ENCODE measurements at places on chromosomes 7 and 10. TPM values are rescaled to one million over a fixed set of nuclear protein-coding genes. Genes with fewer than 3 reads are reported as not detected.
A peak's percentile ranks its signal among the peaks of the same experiment; 100 is the strongest.

The RAMP3 gene
- total RNA-seq, result not detected

The NPSR1 gene
- total RNA-seq, result not detected

The ANXA8 gene
- 3.9 TPM for total RNA-seq

The PBLD gene
- 7.1 TPM for total RNA-seq

The NKX1-2 gene
- total RNA-seq, result not detected

The RARRES2 gene
- total RNA-seq, result 139 TPM

GRCh38 chr7:29975561-29975960 is 14.0 kb downstream of the SCRN1 start:
- DNase-seq, result no peak

- peak; percentile 80 for DNase-seq
Observed at GRCh38 chr10:103888113-103888841, 29.7 kb downstream of the STN1 start.

GRCh38 chr10:50830066-50830465 is 55.4 kb downstream of the A1CF start:
- no peak for DNase-seq

DNA sequence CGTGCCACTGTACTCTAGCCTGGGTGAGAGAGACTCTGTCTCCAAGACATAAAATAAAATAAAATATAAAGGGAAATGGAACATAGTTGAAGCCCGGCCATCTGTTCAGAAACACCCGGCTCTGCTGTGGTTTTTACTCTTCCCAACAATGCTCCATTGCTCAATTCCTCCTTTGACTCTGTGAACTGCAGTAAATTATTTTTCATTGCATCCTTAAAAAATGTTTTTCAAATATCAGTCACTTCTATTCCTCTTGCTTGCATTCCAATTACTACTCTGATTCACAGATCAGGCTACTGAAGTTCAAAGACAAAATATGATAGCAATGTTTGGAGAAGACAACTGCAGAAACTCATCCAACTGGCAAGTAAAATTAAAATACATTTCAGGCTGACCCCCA is 983.0 kb downstream of the SORCS1 start:
- peak; percentile 78 for DNase-seq

DNA sequence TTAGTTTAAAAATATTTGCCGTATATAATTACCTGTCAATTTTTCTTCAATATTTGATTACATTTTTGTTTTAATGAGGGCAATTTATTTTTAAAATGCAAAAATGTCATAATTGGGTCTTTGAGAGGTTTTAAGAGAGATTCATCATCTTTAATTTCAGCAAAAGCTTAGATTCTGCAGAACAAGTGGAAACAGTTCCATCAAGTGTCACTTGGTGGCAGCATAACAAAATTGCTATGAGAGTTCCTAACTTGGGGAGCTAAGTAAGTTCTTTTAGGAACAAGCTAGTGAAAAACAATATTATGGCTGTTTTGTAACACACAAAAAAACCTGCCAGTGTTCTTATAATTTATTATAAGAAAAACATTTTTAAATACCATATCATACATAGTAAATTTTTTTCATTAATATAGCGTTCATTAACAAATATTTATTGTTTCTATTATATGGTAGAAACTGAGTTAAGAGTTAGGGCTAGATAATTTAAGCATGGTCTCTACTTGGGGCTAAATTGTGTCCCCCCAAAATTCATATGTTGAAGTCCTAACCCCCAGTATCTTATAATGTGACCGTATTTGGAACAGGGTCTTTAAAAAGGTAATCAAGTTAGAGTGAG is 155.2 kb downstream of the MAGI2 start:
- peak; percentile 78 for DNase-seq

DNA sequence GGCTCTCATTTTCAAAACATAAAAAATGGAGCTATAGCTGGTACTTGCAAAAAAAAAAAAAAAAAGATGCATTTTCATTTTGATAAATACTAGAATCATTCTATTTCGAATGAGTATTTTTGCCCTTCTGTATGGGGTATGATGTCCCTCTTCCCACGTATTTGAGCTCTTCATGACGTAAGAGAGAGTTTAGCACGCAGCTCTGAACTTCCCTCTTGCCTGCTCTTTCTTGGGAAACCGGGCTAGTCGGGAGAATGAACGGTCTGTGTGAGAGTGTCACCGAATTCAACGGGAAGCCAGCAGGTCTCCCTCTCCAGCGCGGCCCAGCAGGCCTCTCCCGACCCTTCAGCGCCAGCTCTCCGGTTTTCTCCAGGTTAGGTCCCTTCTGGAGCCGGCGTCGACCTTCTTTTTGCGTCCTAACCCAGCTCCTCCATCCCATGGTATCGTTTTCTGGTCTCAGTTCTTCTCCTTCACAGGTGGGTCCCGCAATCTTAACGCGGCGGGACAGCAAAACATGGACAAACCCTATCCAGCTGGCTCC is 159.2 kb upstream of the PITRM1 start:
- DNase-seq, result no peak

DNA sequence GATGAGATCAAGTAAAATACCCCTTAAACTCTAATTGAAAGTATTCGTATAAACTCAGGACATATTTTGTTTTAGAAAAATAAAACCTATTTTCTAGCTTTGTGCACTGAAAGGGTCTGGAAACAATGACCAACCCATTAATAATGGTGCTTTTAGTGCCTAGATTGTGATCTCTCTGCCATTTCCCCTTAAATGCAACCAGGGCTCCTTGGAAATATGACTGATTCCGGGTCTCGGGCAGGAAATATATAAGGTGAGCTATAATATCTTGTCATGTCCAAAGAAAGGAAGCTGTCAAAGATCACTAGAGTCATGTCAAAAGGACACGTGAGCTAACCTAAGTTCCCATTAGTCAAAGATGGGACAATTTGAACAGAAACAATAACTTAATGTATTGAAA is 12.4 kb upstream of the ADAM12 start:
- DNase-seq, result no peak

DNA sequence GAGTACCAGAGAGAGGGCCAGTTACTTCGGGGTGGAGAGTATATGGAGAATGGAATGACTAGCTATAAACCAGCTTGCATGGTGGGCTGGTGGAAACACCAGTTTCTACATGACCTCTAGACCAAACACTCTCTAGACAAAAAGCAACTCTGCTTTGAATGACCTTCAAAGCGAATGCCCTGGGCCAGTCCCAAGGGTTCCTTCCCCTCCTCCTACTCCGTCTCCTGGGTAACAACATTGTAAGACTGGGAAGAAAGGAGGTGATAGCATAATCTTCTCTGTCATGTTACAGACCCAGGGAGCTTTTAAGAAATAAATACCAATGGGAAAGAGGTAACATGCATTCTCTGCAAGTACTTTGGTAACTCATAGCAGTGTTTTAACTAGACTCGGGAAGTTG is 7.4 kb downstream of the HK1 start:
- DNase-seq, result no peak

GRCh38 chr10:74255214-74255613 is 104.2 kb downstream of the ADK start:
- no peak for DNase-seq

GRCh38 chr10:7202793-7203355 is 208.0 kb downstream of the SFMBT2 start:
- DNase-seq, result no peak
